Spleen (tissue), 13 donors: ENCODE measurements at places on chromosomes 7 and 10. TPM values are rescaled to one million over a fixed set of nuclear protein-coding genes. Genes with fewer than 3 reads are reported as not detected.

DNA sequence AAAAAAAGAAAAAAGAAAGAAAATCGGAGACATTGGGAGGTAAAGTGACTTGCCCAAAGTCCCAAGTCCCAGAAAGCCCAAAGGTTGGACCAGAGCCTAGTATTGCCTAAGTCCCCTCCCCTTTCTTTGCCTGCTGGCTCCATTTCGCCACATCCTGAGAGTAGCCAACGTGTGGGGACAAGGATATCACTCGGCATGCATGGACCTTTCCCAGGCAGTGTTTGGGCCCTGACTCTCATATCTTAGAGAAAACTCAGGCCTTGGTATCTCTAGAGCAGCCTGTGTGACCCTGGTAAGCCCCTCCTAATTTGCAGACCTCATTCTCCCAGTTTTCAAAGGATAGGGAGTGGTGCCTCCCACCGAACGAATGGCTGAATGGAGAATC lies 294.2 kb upstream of the ZMIZ1 start:
- H3K27me3 ChIP-seq, result no peaks in the 10 kb centered on the region
- H3K4me1 ChIP-seq, result peaks cover 22% of the 10 kb centered on the region
- no peak overlapping the region for H3K27ac ChIP-seq

- H3K4me3 ChIP-seq, result no peak overlapping the region
- H3K27me3 ChIP-seq, result no peaks in the 10 kb centered on the region
- DNase-seq, result no peak
- H3K4me1 ChIP-seq, result no peaks in the 10 kb centered on the region
- no peaks in the 10 kb centered on the region for H3K36me3 ChIP-seq
These were observed 72.2 kb downstream of the MTURN start for GRCh38 chr7:30206942-30207341.

DNA sequence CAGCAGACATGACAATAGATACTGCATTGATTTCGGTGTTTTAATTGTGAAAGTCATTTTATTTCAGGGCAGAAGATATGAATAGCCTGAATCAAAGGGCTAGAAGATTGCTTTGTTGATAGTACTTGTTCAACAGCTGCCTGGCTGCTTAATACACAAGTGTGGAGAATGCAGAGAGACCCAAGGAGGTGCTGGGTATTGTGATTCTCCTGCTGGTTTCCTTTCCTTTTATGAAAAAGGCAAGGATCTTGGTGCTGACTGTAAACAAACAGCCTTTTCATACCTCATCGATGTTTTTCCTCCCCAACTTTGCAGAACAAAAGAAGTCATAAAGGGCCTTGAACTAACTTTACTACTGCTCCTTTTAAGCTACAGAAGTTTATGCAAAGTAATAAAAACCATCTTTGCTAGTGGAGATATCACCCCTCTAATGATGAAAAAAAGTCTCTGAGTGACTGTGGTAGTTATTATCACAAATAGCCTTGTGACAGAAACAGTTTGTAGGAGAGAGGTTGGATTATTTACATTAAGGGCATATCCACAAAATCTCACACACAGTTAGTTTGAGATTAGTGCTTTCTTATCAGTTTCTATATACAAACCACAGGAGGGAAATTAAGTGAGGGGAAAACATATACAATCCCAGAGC lies 800.0 kb downstream of the LRMDA start:
- no peaks in the 10 kb centered on the region for H3K27me3 ChIP-seq
- no peaks in the 10 kb centered on the region for H3K36me3 ChIP-seq
- H3K27ac ChIP-seq, result no peak overlapping the region
- DNase-seq, result no peak
- H3K4me3 ChIP-seq, result no peak overlapping the region
- peaks cover 6% of the 10 kb centered on the region for H3K4me1 ChIP-seq

- H3K36me3 ChIP-seq, result no peaks in the 10 kb centered on the region
- H3K27me3 ChIP-seq, result no peaks in the 10 kb centered on the region
- peak overlapping the region; percentile 35 for H3K4me3 ChIP-seq
- no peak overlapping the region for H3K27ac ChIP-seq
- H3K4me1 ChIP-seq, result peaks cover 24% of the 10 kb centered on the region
- no peak for DNase-seq
These were observed 13.0 kb upstream of the CHST15 start for GRCh38 chr10:124106241-124106879.

DNA sequence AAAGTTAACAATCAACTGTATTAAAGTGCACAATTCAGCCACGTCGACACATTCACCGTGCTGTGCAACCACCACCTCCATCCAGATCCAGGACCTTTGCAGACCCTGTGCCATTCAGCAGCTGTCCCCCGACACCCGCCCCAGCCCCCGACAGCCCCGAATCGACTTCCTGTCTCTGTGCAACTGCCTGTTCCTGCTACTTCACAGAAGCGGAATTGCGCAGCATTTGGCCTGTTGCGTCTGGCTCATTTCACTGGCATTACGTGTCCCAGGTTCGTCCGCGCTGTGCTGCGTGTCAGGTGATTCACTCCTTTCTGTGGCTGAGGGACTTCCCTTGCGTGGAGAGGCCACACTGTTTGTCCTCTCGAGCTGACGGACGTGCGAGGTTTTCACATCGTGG lies 33.2 kb upstream of the DNAAF5 start:
- H3K27ac ChIP-seq, result no peak overlapping the region
- no peaks in the 10 kb centered on the region for H3K36me3 ChIP-seq
- DNase-seq, result peak; percentile 39
- no peaks in the 10 kb centered on the region for H3K27me3 ChIP-seq
- H3K4me3 ChIP-seq, result no peak overlapping the region
- no peaks in the 10 kb centered on the region for H3K4me1 ChIP-seq

DNA sequence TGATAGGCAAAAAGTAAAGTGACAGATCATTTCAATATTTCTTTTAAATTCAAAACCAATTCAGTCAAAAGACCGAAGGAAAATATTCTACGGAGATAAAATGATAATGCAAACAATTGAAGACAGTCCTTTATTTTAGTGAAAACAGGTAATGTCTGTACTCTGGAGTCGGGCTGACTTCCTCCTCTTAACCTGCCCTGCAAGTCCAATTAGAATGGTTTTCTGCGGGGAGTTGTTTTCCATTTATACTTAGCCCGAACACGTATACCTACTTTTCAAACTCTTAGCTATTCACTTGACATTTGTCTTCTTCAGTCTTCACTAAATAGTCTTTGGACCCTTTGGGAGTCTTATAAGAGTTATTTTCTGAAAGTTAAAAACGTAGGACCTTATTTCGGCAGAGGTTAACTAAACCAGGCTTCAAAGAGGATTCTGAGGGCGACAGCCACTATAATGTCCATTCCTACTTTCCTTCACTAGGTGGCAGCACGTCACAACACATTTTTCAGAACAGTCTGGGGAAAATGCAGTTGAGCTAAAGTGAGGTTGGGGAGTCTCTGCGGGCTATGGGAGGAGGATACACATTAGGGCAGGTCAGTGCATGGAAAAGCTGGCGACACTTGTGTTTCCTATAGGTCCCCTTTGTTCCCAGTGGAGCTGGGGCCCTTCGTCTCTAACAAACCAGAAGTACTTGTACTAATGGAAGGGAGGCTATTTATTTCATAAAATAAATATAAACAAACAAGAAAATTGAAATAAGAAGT lies 472.0 kb downstream of the KCNMA1 start:
- H3K27me3 ChIP-seq, result no peaks in the 10 kb centered on the region
- peak overlapping the region; percentile 22 for H3K27ac ChIP-seq
- no peaks in the 10 kb centered on the region for H3K36me3 ChIP-seq

DNA sequence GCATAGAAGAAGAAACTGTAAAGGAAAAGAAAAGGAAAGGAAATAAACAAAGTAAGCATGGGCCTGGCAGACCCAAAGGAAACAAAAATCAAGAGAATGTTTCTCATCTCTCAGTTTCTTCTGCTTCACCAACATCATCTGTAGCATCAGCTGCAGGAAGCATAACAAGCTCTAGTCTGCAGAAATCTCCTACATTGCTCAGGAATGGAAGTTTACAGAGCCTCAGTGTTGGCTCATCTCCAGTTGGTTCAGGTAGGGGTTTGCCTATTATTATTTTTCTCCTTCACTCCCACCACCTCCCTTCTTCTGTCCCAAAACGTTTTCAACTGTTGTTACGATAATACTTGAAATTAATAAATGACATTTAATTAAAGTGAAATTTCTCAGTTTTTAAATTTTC lies 139.6 kb downstream of the MLLT10 start:
- DNase-seq, result no peak
- H3K27ac ChIP-seq, result no peak overlapping the region
- no peak overlapping the region for H3K4me3 ChIP-seq
- no peaks in the 10 kb centered on the region for H3K4me1 ChIP-seq
- no peaks in the 10 kb centered on the region for H3K36me3 ChIP-seq

DNA sequence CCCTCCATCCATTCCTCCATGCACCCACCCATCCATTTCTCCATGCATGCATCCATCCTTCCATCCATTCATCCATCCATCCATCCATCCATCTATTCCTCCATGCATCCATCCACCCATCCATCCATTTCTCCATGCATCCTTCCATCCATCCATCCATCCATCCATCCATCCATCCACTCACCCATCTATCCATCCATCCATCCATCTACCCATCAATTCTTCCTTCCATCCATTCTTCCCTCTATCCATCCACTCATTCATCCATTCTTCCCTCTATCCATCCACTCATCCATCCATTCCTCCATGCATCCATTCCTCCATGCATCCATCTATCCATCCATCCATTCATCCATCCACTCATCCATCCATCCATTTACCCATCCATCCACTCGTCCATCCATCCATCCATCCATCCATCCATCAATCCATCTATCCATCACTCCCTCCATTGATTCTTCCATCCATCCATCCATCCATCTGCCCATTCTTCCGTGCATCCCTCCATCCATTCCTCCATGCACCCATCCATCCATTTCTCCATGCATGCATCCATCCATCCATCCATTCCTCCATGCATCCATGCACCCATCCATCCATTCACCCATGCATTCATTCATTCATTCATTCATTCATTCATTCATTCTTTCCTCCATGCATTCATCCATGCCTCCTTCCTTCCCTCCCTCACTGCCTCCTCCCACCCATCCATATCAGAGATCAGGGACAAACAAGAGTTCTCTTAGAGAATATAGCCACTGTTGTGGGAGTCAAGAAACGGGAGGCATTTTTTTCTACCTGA lies 22.2 kb downstream of the ELN start:
- H3K36me3 ChIP-seq, result peaks cover 4% of the 10 kb centered on the region
- H3K27ac ChIP-seq, result no peak overlapping the region
- H3K27me3 ChIP-seq, result peaks cover 3% of the 10 kb centered on the region
- H3K4me1 ChIP-seq, result no peaks in the 10 kb centered on the region
- H3K4me3 ChIP-seq, result no peak overlapping the region

- no peak overlapping the region for H3K27ac ChIP-seq
- peak overlapping the region; percentile 57 for H3K4me3 ChIP-seq
- peak; percentile 78 for DNase-seq
- H3K27me3 ChIP-seq, result peaks cover 47% of the 10 kb centered on the region
- no peaks in the 10 kb centered on the region for H3K4me1 ChIP-seq
These were observed 56.5 kb upstream of the DNAJB6 start for GRCh38 chr7:157280216-157280841.

DNA sequence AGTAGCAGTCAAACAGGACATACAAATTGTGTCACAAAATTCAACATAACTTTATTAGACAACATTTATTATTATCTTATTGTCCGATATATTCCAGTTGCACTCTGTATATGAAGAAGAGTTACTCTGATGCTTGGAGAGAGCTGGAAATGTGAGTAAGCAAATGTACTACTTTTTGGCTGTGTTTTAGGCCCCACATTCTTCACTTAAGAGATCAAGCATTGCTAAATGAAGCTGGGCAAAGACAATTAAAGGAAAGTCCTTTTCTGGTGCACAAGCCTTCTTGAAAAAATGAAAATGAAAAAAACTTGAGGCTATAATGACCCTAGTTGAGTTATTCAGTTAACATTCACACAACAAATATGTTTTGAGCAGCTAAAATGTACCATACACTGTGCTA lies 26.1 kb downstream of the MYPN start:
- no peak for DNase-seq
- no peak overlapping the region for H3K4me3 ChIP-seq
- H3K27me3 ChIP-seq, result no peaks in the 10 kb centered on the region

DNA sequence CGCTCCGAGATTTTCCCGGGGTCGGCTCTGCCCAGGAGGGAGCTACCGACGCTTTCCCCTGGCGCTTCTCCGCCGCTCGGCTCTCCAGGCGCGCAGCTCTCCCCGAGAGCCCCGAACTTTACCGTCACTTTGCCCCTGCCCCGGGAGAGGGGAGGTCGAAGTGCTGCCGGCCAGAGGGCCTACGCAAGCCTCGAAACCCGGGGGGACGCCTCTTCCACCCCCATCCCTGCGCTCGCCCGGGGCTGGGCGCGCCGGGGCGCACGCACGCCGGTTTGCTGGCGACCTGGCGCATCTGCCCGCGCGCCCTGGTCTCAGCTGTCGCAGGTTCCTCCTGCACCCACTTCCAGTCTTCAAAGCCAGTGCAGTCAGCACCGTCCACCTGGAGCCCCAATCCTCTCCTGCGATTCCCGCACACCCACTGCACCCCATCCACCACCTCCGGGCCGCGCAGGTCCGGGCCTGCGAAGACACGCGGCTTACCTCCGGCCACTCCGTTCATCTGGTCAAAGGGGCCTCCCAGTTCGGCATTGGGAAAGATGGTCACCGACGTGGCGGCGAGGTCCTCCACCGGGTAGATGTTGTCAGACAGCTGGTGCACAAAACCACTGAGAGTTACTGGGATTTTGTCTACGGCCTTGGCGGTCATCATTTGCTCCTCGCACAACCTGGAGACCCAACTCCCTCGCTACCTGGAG lies 638 bp downstream of the EGR2 start:
- DNase-seq, result peak; percentile 88
- no peaks in the 10 kb centered on the region for H3K36me3 ChIP-seq
- peak overlapping the region; percentile 95 for H3K4me3 ChIP-seq
- peaks cover 31% of the 10 kb centered on the region for H3K27me3 ChIP-seq

GRCh38 chr10:78947226-78947625 lies 121.5 kb upstream of the ZMIZ1 start:
- no peak overlapping the region for H3K4me3 ChIP-seq
- no peaks in the 10 kb centered on the region for H3K36me3 ChIP-seq
- no peaks in the 10 kb centered on the region for H3K27me3 ChIP-seq
- H3K27ac ChIP-seq, result no peak overlapping the region
- no peak for DNase-seq
- H3K4me1 ChIP-seq, result peaks cover 14% of the 10 kb centered on the region

- H3K27me3 ChIP-seq, result no peaks in the 10 kb centered on the region
- H3K27ac ChIP-seq, result no peak overlapping the region
- peak; percentile 35 for DNase-seq
- no peaks in the 10 kb centered on the region for H3K4me1 ChIP-seq
- H3K36me3 ChIP-seq, result no peaks in the 10 kb centered on the region
These were observed 130.1 kb downstream of the COBL start for GRCh38 chr7:51186531-51186930.

- no peaks in the 10 kb centered on the region for H3K36me3 ChIP-seq
- no peak for DNase-seq
- no peak overlapping the region for H3K27ac ChIP-seq
- peaks cover 32% of the 10 kb centered on the region for H3K27me3 ChIP-seq
- no peak overlapping the region for H3K4me3 ChIP-seq
- H3K4me1 ChIP-seq, result no peaks in the 10 kb centered on the region
These were observed 7.2 kb downstream of the RBM20 start for GRCh38 chr10:110651044-110651958.

LGI1 gene
- not detected for polyA plus RNA-seq

GRID2IP gene
- polyA plus RNA-seq, result 0.08 TPM

CABCOCO1 gene
- 0.06 TPM for polyA plus RNA-seq

SPDYE8 gene
- polyA plus RNA-seq, result not detected

TRAPPC14 gene
- polyA plus RNA-seq, result 51.4 TPM

ANKRD30A gene
- polyA plus RNA-seq, result not detected

CTBP2 gene
- 6.7 TPM for polyA plus RNA-seq

HABP2 gene
- not detected for polyA plus RNA-seq
